ENCODE measurements at places on chromosomes 16 and 17. TPM values are rescaled to one million over a fixed set of nuclear protein-coding genes. Genes with fewer than 3 reads are reported as not detected.

XYLT1 gene
- total RNA-seq: 12.3 TPM

MRPL27 gene
- 59.1 TPM for total RNA-seq

ZNF205 gene
- 23.3 TPM for total RNA-seq

LRRC37A3 gene
- total RNA-seq: 40.6 TPM

- peak within 1 kb of the TSS; percentile 43 for H3K4me3 ChIP-seq
- DNase-seq: no peak
- no peaks in the 10 kb centered on the region for H3K36me3 ChIP-seq
- peaks cover 52% of the 10 kb centered on the region for H3K27me3 ChIP-seq
Observed at GRCh38 chr17:48429638-48430586, at the start of gene SKAP1. SKAP1 (minus strand) TSS chr17:48430214.

- peak overlapping the region; percentile 70 for H3K4me3 ChIP-seq
- peaks cover 2% of the 10 kb centered on the region for H3K36me3 ChIP-seq
- H3K27me3 ChIP-seq: peaks cover 3% of the 10 kb centered on the region
- DNase-seq: no peak
Observed at GRCh38 chr16:1475552-1476114, 805 bp upstream of the CLCN7 start.

DNA sequence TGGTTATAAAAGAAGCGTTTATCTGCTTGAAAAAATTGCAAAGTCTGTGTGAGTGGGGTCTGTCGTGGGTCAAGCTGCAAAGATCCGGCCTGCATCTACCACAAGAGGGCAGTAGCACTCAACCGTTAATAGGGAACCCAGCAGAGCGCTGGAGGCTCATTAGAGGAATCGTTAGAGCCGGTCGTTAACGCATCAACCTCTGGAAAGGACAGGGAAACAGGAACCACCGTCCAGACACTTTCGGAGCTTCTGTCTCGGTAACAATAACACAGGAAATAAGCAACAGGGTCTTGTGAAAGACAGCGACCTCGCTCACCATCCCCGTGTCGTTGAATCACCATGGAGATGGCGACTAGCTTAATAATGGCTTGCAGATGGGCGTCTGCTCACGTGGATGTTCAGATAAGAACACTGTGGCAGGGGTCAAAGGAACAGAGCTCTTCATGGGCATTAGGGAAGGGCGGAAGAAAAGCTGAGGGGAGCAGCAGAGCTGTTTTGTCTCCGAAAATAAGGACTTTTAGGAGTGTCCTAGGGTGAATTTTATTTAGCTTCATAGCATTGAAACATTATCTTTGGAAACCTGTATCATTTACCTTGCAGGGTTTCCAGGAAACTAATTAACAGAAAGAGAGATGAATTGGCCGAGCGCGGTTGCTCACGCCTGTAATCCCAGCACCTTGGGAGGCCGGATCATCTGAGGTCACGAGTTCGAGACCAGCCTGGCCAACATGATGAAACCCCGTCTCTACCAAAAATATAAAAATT is 11.9 kb upstream of the NSRP1 start:
- peak overlapping the region; percentile 80 for H3K4me3 ChIP-seq
- peaks cover 4% of the 10 kb centered on the region for H3K4me1 ChIP-seq
- no peaks in the 10 kb centered on the region for H3K36me3 ChIP-seq
- peak; percentile 62 for DNase-seq

DNA sequence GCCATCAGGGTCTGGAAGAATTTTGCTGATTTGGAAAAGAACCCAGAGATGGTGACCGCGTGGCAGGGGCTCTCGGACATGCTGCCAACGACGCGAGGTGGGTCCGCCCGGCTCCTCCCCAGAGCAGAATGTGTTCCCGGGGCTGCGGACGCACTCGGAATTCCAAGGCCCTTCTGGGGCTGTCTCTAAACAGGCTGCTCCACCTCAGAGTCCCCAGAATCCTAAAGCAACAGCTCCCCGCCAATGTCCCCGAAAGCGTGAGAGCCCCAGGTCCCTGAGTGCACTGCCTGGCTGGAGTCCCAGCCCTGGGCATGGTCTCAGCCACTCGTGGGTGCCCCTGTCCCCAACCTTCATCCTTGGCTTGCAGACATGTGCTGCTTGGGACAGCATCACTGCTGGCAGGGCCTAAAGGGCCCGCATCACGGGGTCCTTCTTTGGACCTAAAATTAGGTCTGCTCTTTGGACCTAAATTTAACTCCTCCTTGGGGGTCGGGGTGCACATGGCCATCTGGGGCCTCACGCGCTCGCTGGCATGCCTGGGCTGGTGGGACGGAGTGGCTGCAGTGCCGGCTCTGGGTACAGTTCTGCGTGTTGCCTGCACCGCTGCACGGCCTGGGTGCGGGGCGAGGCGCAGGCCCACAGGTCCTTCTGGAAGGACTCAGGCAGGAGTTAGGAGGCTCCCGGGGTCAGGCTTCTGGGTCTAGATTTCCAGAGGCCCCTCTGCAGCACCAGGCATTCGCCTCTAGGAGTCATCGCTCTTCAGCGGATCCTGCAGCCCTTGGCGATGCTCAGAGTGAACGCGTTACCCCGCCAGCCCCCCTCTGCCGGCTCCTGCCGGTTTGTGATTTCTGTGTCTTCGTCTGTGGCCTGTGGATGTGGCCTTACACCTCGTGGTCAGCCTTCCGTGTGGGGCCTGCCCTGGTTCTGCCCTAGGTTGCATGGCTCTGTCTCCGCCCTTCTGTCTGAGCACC is 41.9 kb upstream of the CHMP6 start:
- no peak overlapping the region for H3K27ac ChIP-seq
- H3K27me3 ChIP-seq: no peaks in the 10 kb centered on the region
- DNase-seq: no peak
- H3K36me3 ChIP-seq: peaks cover 15% of the 10 kb centered on the region
- H3K4me3 ChIP-seq: no peak overlapping the region
- H3K4me1 ChIP-seq: no peaks in the 10 kb centered on the region

DNA sequence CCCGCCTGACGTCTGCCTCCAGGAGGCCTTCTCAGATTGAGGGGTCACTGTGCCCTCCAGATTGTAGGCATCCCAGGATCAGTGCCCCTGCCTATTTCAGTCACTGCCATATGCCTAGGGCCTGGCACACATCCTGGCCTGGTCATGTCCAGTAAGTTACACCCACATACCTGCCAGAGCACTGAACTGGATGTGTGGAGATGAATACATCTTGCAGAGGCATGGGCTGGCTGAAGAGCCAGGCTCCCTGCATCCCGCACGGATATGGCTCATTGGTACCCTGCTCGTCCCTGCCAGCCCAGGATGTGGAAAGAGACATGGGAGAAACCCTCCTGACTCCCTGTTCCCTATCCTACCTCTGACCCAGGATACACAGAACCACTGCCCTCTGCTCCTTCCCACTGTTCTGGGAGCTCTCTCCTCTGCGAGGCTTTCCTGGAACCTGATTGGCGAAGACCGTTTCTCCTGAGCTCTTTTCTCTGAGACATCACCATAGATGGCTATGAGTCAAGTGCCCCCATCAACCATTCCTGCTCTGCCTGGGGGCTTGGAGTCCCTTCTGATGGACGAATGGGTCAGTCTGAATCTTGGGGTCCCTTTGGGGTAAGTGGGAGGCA is 40.0 kb upstream of the TAC4 start:
- peaks cover 25% of the 10 kb centered on the region for H3K27me3 ChIP-seq
- no peak for DNase-seq
- H3K27ac ChIP-seq: peak overlapping the region; percentile 94
- no peaks in the 10 kb centered on the region for H3K36me3 ChIP-seq
- peaks cover 19% of the 10 kb centered on the region for H3K4me1 ChIP-seq
- no peak overlapping the region for H3K4me3 ChIP-seq

DNA sequence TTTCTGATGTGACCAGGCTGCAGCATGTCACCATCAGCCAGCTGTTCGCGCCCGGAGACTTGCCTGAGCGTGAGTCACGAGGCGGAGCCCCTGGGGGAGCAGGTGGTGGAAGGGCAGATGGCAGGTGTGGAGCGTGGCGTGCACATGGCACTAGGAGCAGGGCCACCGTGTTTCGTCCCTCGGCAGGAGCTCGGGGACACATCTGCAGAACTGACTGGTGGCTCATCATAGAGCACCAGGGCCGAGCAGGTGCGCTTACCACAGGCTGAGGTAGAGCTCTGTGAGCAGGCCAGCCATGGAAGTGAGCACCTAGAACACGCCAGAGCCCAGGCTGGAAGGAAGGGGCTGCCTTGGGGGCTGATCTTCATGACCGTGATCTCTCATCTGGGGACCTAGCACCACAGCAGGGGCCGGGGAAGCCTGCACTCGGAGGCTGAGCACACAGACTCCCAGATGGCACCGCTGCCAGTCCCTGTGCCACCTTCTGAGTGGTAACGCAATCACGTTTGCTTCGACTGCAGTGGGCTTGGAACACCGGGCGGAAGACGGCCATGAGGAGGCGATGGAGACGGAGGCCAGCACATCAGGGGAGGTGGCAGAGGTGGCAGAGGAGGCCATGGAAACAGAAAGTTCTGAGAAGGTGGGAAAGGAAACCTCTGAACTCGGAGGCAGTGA is 61.8 kb upstream of the ENDOV start:
- H3K27me3 ChIP-seq: no peaks in the 10 kb centered on the region
- H3K4me3 ChIP-seq: no peak overlapping the region
- H3K27ac ChIP-seq: no peak overlapping the region

DNA sequence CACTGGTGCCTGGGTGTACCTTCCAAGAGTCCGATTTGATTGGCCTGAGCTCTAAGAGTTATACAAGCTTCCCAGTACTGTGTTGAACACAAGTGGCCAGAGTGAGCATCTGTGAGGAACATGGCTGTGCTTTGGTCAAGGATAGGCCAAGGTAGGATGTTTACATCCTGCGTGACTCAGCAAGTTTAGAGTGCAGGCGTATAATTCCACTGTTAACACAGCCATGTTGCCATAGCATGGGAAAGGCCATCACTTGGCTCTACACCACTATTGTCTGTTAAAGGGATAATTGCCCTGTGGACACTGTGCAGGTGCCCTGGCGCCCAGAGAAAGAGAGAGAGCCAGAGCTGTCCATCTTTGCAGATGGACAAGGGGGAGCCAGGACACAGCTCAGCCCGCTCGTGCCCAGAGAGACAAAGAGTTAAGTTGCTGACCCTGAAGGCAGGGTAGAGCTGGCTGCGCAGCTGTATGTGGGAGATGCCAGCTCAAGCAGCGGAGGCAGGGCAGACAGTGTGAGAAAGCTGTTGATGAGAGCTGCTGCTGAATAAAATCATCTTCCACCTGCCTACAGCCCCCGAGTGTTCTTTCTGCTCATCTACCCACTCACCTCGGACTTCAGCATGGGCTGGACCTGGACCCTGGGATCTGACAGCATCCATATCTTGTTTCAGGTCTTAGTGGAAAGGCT is 11.7 kb downstream of the CFAP52 start:
- no peaks in the 10 kb centered on the region for H3K27me3 ChIP-seq
- no peaks in the 10 kb centered on the region for H3K4me1 ChIP-seq
- H3K36me3 ChIP-seq: no peaks in the 10 kb centered on the region
- no peak for DNase-seq
- no peak overlapping the region for H3K4me3 ChIP-seq

GRCh38 chr17:28178800-28179199 is 136.3 kb downstream of the NLK start:
- no peak overlapping the region for H3K4me3 ChIP-seq
- no peaks in the 10 kb centered on the region for H3K27me3 ChIP-seq
- peaks cover 12% of the 10 kb centered on the region for H3K36me3 ChIP-seq
